ENCODE measurements at places on chromosomes 3 and 15.

- no peak for DNase-seq
Observed at GRCh38 chr3:88986834-88987233, 120.6 kb upstream of the EPHA3 start.

DNA sequence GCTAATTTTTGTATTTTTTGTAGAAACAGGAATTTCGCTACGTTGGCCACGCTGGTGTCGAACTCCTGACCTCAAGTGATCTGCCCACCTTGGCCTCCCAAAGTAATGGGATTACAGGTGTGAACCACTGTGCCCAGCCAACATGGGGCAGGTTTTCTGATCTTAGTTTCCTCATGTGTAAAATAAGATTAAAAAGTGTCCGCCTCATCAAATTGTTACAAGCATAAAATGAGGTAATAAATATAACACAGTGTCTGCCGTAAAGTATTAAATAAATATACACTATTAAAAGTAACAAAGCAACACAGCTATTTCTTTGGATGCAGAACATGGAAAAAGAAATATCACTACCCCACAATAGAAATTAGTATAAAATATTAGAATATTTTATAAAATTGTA lies 16.4 kb upstream of the COMMD2 start:
- no peak for DNase-seq

DNA sequence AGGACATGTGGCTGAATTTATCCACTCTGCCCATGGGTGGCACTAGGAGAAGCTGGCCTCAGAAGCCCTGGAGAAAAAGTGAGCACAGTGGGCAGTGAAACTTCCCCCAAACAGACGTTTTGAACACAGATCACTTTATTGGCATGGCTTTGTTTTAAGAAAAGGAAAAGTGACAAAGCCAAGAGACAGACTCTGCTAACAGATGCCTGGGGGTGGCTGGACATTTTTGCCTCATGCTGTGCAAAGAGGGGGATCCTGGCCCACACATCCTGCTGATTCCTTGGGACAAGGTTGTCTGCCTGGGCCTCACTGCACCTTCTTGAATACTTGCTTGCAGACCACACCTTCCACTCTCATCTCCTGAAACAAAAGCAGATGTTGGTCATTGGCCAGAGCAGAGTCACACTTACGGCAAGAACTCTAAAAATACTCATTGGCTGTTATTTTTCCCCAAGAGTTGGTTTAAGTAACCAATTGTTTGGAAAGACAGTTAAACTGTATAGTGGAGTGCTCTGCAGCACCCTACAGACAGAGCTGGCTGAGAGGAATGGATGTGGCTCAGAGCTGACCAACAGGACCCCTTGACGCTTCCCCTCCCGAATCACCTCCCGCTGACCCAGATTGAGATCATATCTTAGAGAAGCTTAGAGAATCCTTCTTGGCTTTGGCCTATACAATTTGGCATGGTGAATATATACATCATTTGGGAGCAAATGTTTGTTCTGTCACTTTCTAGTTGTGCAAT lies 22.0 kb downstream of the RBP1 start:
- no peak for DNase-seq

GRCh38 chr3:195366200-195366925 lies 76.5 kb downstream of the ACAP2 start:
- no peak for DNase-seq

GRCh38 chr15:48330105-48330785 lies 984 bp upstream of the DUT start:
- no peak for DNase-seq

DNA sequence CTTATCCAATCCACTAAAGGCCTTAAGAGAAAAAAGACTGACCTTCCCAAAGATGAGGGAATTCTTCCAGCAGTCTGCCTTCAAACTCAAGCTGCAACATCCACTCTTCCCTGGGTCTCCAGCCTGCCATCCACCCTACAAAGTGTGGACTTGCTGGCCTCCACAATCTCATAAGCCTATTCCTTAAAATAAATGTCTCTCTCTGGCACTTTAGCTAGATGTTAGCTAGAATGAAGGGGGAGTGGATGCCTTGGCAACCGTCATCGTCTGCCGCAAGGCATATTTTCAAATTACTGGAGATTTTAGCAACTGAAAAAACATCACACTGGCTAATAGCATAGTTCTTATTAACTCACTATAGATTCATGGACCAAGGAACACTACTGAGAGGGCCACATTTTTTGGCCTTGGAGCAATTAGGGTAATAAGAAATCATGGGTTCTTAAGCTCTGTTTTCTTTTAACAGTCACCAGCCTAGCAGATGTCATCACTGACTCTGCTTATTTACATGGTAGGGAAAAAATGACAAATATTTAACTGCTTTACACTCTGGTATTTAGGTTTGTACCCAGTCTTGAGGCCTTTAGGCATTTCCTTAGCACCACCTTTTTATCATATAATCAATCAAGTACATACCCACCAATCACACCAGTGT lies 245.3 kb downstream of the MYRIP start:
- no peak for DNase-seq

GRCh38 chr3:46946856-46947545 lies 29.5 kb downstream of the CCDC12 start:
- DNase-seq, result no peak

GRCh38 chr15:68214838-68215254 lies 9.7 kb upstream of the CALML4 start:
- DNase-seq, result no peak

- DNase-seq, result no peak
Observed at GRCh38 chr3:148797795-148798194, 29.8 kb upstream of the CPB1 start.

DNA sequence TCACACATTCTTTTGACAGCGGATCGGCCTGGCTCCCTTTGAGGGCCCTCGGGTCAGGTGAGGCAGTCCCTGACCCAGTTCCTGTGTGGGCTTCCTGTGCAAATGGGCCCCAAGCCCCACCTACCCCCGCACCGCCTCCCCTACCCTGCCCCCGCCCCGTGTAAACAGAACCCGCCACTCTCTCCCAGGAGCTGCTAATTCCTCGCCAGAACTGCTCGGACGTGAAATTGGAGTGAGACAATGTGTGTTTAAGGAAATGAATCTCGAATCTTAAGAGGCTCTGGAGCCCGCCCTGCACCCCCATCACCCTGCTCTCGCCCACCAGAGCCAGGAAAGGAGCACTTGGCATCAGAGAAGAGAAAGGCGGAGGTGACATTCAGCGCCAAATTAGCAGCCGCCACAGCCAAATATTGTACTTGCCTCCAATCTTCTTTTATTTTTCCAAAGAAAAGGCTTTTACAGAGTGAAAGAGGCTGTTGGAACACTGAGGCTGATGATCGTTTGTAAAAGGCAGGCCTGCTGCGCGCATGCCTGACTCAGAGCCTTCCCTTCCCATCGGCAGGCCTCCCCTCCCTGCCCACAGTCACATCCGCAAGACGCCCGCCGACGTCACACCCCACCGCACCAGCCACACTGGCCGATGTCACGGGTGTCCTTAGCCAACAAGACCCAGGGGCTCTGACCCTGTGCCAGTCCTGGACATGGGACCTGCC lies 53.1 kb downstream of the CACNA2D2 start:
- DNase-seq, result peak; percentile 4

GRCh38 chr15:42729409-42729808 lies 7.5 kb downstream of the CDAN1 start:
- DNase-seq, result no peak

GRCh38 chr3:126438186-126438585 lies 37.5 kb downstream of the ZXDC start:
- no peak for DNase-seq

- DNase-seq, result no peak
Observed at GRCh38 chr3:150238048-150238802, 169.9 kb upstream of the TSC22D2 start.

GRCh38 chr3:118932822-118933558 lies 101.7 kb downstream of the IGSF11 start:
- DNase-seq, result no peak

- no peak for DNase-seq
Observed at GRCh38 chr3:46200790-46201189, 7.3 kb downstream of the CCR1 start.

- DNase-seq, result no peak
Observed at GRCh38 chr3:158711886-158712285, 20.4 kb downstream of the RARRES1 start.

DNA sequence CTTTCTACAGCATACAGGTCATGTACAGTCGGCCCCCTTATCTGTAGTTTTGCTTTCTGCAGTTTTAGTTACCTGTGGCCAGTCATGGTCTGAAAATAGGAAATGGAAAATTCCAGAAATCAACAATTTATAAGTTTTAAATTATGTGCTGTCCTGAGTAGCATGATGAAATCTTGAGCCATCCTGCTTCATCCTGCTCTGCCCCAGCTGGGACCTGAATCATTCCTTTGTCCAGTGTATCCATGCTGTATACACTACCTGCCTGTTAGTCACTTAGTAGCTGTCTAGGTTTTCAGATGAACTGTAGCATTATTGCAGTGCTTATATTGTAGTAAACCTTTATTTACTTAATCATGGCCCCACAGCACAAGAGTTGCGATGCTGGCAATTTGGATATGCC lies 44.8 kb downstream of the AP4E1 start:
- DNase-seq, result no peak

GRCh38 chr15:92877000-92877399 lies 23.1 kb upstream of the CHD2 start:
- DNase-seq, result no peak

DNA sequence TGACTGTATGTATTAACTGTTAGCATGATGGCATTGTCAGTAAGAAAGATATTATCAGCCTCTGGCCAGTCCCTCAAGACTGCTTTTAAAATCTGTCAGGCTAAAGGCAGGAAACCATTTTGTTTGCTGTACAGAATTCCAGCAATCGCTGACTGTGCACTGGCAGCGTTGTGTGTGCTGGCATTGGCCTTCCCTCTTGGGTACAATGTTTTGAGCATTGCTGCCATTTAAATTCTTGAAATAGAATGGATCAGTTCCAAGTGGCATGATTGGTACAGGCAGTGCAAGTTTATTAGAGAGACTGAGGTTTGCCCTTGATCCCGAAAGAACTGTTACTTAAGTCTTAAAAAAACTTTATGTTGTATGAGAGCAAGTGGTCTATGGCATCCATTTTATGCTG lies 788.7 kb downstream of the OTOL1 start:
- DNase-seq, result no peak

DNA sequence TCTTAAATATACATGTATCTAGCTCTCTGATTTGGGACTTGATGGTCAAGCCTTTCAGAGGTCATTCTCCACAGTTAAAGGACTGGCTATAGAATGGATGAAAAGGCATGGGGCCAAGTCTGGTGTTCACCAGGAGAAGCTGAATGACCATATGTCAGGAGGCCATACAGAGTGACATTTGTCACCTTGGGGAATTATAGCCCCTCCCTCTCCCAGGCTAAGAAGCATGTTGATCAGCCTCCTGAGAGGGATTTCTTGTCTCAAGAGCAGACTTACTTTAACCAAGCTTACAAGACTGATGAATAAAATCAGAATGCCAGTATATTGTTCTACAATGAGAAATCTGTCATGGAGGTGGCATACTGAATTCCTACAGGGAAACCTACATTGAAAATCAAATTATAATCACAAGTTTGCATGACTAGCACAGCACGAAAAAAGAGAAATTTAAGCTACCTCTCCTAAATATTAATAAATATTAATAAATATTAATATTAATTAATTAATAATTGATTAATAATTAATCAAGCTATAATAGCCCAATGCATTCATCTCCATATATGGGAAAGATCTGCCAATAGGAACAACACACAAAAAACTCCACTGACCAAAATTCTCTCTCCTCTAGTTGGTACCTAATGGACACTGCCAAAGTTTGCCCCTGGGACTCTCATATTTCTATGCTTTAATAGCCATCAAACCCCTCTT lies 47.3 kb downstream of the ATP8B4 start:
- no peak for DNase-seq

DNA sequence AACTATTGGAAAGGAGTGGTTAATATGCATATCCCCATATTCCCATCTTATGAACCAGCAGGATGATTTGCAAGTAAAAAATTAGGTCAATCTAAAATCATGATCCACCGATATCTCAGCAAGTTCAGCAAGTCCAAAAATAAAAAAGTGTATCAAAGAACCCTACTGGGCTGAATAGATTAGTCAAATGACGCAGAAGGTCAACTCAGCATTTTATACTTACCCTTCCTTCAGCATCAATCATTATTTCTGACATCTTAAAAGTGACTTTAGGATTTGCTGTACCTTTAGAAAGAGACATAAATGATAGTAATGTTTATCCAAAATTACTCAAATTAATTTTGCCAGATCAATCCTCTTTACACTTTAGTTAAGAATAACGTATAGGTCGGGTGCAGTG lies 32.6 kb downstream of the DPP8 start:
- DNase-seq, result no peak

GRCh38 chr15:68404056-68404798 lies 27.7 kb downstream of the ITGA11 start:
- no peak for DNase-seq

- no peak for DNase-seq
Observed at GRCh38 chr3:192171213-192171612, 556.1 kb downstream of the FGF12 start.

DNA sequence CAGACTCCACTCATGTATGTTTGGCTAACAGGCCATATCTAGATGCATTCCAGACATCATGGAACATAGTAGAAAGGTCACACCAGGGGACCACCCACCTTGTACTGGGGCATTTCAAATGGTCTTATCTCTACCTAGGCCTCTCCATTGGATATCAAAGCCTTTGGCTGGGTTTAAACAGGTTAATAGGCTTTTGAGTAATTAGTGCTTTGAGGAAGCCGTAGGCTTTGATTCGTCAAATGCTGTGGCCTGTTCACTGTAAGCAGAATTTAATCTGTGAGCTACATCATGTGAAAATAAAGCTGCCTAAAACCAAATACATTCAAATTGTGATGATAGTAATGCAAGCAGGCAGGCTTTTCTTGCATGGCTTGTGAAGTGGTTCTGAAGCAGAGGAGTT lies 129.5 kb downstream of the ST8SIA2 start:
- no peak for DNase-seq

DNA sequence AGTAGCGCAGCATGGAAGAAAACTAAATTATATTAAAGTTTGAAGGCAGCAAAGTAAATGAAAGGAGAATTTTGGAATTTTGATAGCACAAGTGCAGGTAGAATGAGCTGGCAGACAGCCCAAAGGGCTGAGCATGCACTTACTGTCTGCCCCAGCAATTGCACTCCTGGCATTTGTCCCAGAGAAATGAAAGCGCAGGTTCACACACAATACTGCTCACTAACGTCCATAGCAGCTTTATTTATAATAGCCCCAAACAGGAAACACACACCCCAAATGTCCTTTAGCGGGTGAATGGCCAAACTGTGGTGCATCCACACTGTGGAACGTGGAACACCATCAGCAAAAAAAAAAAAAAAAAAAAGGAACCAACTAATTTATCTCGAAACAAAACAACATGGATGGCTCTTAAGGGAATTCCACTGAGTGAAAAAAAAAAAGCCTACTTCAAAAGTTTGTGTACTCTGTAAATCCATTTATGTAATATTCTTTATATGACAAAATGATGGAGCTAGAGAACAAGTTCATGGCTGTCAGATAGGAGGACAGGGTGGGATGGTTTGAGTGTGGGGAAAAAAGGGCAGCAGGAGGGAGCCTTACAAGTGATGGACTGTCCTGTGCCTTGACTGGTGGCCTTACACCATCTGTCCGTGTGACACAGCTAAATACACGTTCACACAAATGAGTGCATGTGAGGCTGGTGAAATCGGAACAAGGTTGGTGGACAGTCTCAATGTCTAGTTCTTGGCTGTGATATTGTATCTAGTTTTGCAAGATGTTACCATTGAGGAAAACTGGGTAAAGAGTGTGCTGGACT lies 6.0 kb upstream of the TM2D3 start:
- DNase-seq, result no peak

- no peak for DNase-seq
Observed at GRCh38 chr3:66463054-66463631, 37.7 kb downstream of the LRIG1 start.

- no peak for DNase-seq
Observed at GRCh38 chr3:188231456-188231855, 77.5 kb downstream of the LPP start.

- no peak for DNase-seq
Observed at GRCh38 chr3:119856695-119857094, 74.8 kb downstream of the NR1I2 start.

Data from stimulated activated naive B cell treated with anti-CD40 and anti-IgM and Interleukin-4, amounts not matched to agents 10 μg/mL and 1 μg/mL and 100 μg/mL, for 72 hours (primary cell).